ENCODE measurements at places on chromosomes 3 and 15. TPM values are rescaled to one million over a fixed set of nuclear protein-coding genes. Genes with fewer than 3 reads are reported as not detected.
A peak's percentile ranks its signal among the peaks of the same experiment; 100 is the strongest.

TMEM266 gene
- total RNA-seq, result 0.27 TPM

SPINK8 gene
- not detected for total RNA-seq

- no peak for DNase-seq
Observed at GRCh38 chr3:5560199-5560598, 372.7 kb downstream of the EDEM1 start.

CMTM7 gene
- total RNA-seq, result 10.4 TPM

DNA sequence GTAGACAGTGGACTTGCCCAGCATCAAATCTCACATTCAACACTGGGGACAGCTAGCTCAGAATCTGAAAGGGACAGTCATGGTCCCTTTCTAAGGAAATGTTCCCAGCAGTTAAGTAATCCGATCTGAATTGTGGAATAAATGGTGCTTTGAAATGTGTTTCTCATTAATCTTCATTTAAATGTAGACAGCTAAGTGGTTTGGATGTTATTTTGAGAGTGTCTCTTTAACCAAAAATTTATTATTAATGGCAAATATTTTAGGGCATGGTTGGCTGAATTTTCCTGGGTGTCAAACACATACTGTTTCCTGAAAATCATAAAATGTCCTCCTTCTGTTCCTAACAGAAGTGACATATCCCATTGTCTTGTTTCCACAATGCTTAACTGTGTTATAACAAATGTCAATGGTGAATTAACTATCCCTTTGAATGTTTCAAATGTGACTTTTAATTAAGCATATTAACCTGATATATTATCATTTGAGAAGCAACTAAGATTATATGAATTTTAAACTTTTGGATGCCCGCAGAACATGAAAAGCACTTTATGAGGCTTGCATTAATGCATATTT is 210.8 kb downstream of the CHST2 start:
- DNase-seq, result no peak

CSPG5 gene
- total RNA-seq, result 0.97 TPM

GRCh38 chr3:36428445-36428844 is 48.1 kb downstream of the STAC start:
- DNase-seq, result no peak

CLDN16 gene
- total RNA-seq, result 1.8 TPM

GRCh38 chr15:48905847-48906246 is 27.9 kb downstream of the EID1 start:
- no peak for DNase-seq

DNA sequence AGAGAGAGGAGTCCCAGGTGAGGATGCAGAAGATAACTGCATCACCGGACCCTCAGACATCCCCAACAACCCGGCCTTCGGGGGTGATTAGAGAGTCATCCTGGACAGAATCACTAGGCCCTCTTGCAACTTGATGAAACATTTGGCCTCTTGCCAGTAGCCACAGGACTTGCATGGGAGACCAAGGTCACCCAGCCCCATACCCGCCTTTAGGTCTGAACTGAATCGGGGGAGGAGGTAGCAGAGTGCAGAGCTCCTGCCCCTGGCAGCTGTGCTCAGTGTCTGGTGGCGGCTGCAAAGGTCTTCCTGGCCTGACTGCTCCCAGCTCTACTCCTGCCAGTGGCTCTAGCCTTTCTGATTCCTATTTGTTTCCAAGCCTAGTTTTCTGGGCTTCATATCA is 12.4 kb downstream of the PIF1 start:
- no peak for DNase-seq

RETNLB gene
- total RNA-seq, result not detected

GRCh38 chr15:62847900-62848489 is 194.6 kb upstream of the TPM1 start:
- DNase-seq, result peak; percentile 90

DNA sequence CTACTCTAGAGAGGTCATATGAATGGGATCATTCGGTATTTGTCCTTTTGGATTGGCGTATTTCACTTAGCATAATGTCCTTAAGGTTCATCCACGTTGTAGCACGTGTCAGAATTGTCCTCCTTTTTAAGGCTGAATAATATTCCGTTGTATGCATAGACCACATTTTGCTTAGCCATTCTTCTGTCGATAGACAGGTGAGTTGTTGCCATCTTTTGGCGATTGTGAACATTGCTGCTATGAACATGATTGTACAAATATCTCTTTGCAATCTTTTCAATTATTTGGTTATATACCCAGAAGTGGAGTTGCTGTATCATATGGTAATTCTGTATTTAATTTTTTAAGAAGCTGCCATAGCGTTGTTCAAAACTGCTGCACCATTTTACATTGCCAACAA is 52.4 kb upstream of the GOLGA8J start:
- no peak for DNase-seq

GRCh38 chr15:71120428-71120944 is 5.2 kb downstream of the THSD4 start:
- DNase-seq, result no peak

- DNase-seq, result no peak
Observed at GRCh38 chr3:37114251-37115145, 59.9 kb downstream of the LRRFIP2 start.

- no peak for DNase-seq
Observed at GRCh38 chr3:37773471-37773870, 88.2 kb upstream of the CTDSPL start.

MKRN3 gene
- total RNA-seq, result 0.81 TPM

HCN4 gene
- 0.03 TPM for total RNA-seq

- DNase-seq, result no peak
Observed at GRCh38 chr3:138439646-138440045, 5.2 kb downstream of the ESYT3 start.

PIK3CB gene
- 56.1 TPM for total RNA-seq

- DNase-seq, result peak; percentile 32
Observed at GRCh38 chr3:197795200-197795599, 4.1 kb downstream of the LRCH3 start.

GRCh38 chr3:124860599-124860998 is 26.6 kb downstream of the ITGB5 start:
- DNase-seq, result peak; percentile 83

- DNase-seq, result peak; percentile 8
Observed at GRCh38 chr3:184733971-184734608, 22.2 kb upstream of the MAGEF1 start.

DNA sequence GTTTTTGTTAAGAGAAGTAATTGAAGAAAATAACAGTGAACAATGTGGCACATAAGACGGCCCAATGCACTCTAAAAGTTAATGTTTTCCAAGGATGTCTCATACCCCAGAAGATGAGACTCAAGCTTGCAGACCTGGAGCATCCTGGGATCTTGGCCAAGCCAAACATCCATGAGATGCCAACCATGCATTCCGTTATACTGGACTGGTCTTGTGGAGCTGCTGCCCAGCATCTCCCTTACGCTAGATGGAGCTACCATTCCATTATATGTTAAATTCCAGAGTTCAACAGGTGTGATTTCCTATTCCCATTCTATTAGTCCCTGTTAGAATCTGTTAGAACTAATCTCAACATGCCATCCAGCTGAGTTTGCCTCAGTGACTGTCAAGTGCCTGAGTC is 181.8 kb downstream of the PDCD6IP start:
- no peak for DNase-seq

DNA sequence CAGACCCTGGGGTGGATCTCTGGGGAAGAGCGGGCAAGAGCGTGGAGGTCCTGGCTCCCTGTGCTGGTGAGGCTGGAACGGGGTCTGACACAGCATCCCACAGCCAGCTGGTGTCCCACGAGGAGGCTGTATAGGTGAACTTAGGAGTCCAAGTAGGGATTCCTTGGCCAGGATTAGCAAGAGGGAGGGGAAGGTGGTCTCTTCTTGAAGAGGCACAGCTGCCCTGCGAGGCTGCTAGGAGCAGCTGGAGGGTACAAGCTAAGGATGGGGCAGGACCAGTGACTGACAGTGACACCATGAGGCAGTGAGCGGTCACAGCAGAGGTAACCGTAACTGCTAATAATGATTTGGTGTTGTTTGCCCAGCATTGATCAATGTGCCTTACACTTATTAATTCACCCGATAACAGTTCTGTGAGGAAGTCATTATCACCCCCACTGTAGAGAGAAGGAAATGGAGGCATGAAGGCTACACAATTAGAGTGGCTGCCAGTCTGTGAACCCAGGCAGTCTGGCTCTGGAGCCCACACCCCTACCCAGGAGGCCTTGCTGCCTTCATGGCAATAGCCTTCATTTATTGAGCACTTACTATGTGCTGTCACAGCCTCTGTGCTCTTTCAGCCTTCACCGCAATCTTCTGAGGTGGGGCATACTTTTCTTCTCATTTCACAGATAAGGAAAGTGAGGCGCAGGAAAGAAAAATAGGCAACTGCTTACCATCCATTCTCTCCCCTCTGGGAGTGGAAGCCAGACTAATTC is 59.4 kb downstream of the TMEM44 start:
- DNase-seq, result no peak

GRCh38 chr3:29896856-29897255 is 616.0 kb downstream of the RBMS3 start:
- DNase-seq, result no peak

GRCh38 chr15:80779658-80780415 is 667 bp downstream of the CEMIP start:
- DNase-seq, result no peak

SLC22A13 gene
- 0.17 TPM for total RNA-seq

GRCh38 chr3:34394978-34395748 is 596.7 kb downstream of the PDCD6IP start:
- DNase-seq, result no peak

MAP4 gene
- 120 TPM for total RNA-seq
